ENCODE measurements at places on chromosomes 4 and X. TPM values are rescaled to one million over a fixed set of nuclear protein-coding genes. Genes with fewer than 3 reads are reported as not detected.

HPGDS gene
- total RNA-seq: not detected

GPR143 gene
- 4.3 TPM for total RNA-seq

IGFBP7 gene
- total RNA-seq: 436 TPM

FAM47E gene
- 0.20 TPM for total RNA-seq

EFNB1 gene
- total RNA-seq: 10.1 TPM

CCNA2 gene
- total RNA-seq: 194 TPM

TCEAL2 gene
- not detected for total RNA-seq

PDZD4 gene
- 0.68 TPM for total RNA-seq

RNF150 gene
- 0.68 TPM for total RNA-seq

GCNA gene
- total RNA-seq: 2.4 TPM

MOSPD2 gene
- total RNA-seq: 25.1 TPM

SMARCA5 gene
- 28.4 TPM for total RNA-seq

CT47B1 gene
- total RNA-seq: not detected

SPIN2A gene
- 0.20 TPM for total RNA-seq

AKAP4 gene
- total RNA-seq: not detected

HTR2C gene
- 0.24 TPM for total RNA-seq

XG gene
- total RNA-seq: not detected

PLS3 gene
- 116 TPM for total RNA-seq

P2RY8 gene
- 0.20 TPM for total RNA-seq

SHISA3 gene
- not detected for total RNA-seq

IL21 gene
- total RNA-seq: not detected

UGT2B11 gene
- total RNA-seq: not detected

CDKL2 gene
- total RNA-seq: 2.9 TPM

CTAG2 gene
- not detected for total RNA-seq

ZNF711 gene
- 0.12 TPM for total RNA-seq

CD40LG gene
- total RNA-seq: not detected

LEF1 gene
- total RNA-seq: 31.6 TPM

KCNE5 gene
- total RNA-seq: 0.20 TPM

PIR gene
- total RNA-seq: 27.3 TPM

NPY2R gene
- not detected for total RNA-seq

CT45A10 gene
- 0.72 TPM for total RNA-seq

PSAPL1 gene
- total RNA-seq: not detected

XAGE1A gene
- 1.9 TPM for total RNA-seq

CT45A2 gene
- total RNA-seq: not detected

CT45A3 gene
- total RNA-seq: not detected

FGF5 gene
- 5.4 TPM for total RNA-seq

AMOT gene
- total RNA-seq: 0.49 TPM

KCNIP4 gene
- total RNA-seq: not detected

MAGEB10 gene
- total RNA-seq: not detected

ZFYVE28 gene
- 8.0 TPM for total RNA-seq

INTU gene
- 2.6 TPM for total RNA-seq

TIGD4 gene
- under 0.01 TPM for total RNA-seq

TCP11X2 gene
- not detected for total RNA-seq

MAGEC2 gene
- 184 TPM for total RNA-seq

RBM46 gene
- total RNA-seq: not detected

DMD gene
- 2.0 TPM for total RNA-seq

FAM184B gene
- under 0.01 TPM for total RNA-seq

IL2 gene
- total RNA-seq: not detected

MTMR8 gene
- 0.24 TPM for total RNA-seq

PAGE2 gene
- 9.3 TPM for total RNA-seq

GRPEL1 gene
- 31.5 TPM for total RNA-seq

IGSF1 gene
- 0.84 TPM for total RNA-seq

TGIF2LX gene
- not detected for total RNA-seq

NEXMIF gene
- not detected for total RNA-seq

FGD1 gene
- 8.0 TPM for total RNA-seq
